ENCODE measurements at places on chromosomes 7 and 10.

- H3K4me1 ChIP-seq: no peaks in the 10 kb centered on the region
- H3K27me3 ChIP-seq: peaks cover 5% of the 10 kb centered on the region
Measured at GRCh38 chr7:137337902-137338301, 5.6 kb downstream of the PTN start.

DNA sequence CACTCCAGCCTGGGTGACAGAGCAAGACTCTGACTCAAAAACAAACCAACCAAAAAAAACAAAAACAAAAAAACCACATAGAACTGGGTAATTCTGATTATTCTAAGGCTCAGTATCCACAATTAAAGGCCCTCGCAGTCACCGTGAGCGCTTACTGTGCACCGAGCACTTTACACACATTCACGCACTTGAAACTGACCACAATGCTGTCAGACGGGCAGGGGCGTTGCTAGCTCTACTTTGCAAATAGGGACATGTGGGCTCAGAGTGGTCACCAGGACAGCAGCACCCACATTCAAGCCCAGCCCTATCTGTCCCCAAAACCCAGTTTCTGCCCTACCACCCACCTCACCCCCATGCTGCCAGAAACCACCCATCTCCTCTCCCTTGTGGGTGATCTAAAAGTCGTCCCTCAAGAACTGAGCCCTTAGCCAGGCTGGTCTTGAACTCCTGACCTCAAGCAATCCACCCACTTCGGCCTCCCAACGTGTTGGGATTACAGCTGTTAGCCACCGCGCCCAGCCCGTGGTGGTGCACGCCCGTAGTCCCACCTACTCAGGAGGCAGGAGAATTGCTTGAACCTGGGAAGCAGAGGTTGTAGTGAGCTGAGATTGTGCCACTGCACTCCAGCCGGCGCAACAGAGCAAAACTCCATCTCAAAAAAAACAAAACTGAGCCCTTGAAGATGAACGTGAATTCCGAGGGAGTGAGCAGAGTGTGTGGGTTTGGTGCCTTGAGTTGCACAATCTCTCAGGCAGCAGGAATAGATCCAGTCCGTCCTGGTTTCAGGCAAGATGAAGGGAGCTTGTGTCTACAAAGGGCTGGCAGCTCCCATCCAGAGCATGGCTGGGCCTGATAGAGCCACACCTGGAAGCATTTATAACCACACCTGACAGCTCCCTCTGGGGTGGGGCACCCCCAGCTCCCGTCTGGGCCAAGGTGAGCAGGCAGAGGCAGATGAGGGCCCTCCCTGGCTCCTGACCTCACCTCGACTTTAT lies 5.4 kb upstream of the HSPB1 start:
- no peaks in the 10 kb centered on the region for H3K27me3 ChIP-seq
- H3K36me3 ChIP-seq: no peaks in the 10 kb centered on the region
- H3K4me3 ChIP-seq: no peak overlapping the region
- DNase-seq: peak; percentile 90
- peaks cover 75% of the 10 kb centered on the region for H3K4me1 ChIP-seq

- H3K36me3 ChIP-seq: no peaks in the 10 kb centered on the region
- peaks cover 96% of the 10 kb centered on the region for H3K27me3 ChIP-seq
- H3K4me3 ChIP-seq: no peak overlapping the region
- DNase-seq: no peak
Measured at GRCh38 chr7:25313526-25313925, 85.2 kb upstream of the NPVF start.

- peak overlapping the region; percentile 25 for H3K27ac ChIP-seq
- H3K27me3 ChIP-seq: no peaks in the 10 kb centered on the region
- H3K4me3 ChIP-seq: no peak overlapping the region
- H3K4me1 ChIP-seq: peaks cover 14% of the 10 kb centered on the region
- DNase-seq: peak; percentile 59
Measured at GRCh38 chr7:134649226-134649775, 2.6 kb downstream of the BPGM start.

DNA sequence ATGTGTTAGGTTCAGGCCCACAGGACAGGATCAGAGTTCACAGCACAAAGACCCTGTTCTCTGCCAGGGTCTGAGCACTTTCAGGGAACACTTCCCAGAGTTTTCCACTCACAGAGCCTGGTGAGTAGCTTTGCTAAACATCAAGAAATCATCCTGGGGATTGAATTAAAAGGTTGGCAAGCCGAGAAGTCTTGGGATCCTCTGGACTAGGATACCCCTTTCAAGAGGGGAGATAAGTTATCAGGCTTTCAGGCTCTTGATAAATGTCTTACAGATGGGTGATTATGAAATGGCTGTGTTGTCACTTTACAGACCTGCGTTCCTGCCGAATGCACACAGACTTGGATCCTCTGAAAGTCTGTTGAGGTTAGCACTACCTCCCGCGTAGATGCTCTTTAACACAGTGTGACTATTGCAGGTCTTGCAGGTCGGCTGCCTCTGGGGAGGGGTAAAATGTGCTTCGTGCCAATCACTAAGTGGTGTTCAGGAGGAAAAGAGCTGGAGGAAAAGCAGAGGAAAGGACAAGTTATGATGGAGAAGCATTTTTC lies 473.5 kb upstream of the AKR1E2 start:
- peaks cover 18% of the 10 kb centered on the region for H3K4me1 ChIP-seq
- no peak overlapping the region for H3K27ac ChIP-seq
- H3K4me3 ChIP-seq: no peak overlapping the region
- H3K36me3 ChIP-seq: no peaks in the 10 kb centered on the region
- no peak for DNase-seq
- H3K27me3 ChIP-seq: no peaks in the 10 kb centered on the region

DNA sequence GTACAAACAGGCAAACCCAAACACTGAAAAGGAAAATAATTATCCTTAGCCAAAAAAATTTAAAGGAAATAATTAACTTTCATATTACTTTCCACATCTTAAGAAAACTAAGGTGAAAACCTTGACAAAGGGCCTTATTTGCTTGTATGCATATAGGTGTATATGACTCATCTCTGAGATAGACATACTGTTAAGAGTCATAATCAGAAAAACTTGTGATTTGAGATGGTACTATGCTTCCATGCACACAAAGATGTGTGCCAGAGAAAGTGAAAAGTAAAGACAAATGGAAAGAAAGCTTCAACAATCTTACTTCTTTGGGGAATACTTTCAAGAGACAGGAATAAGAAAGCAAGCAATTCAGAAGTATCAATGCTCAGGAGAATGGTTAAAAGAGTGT lies 3.3 kb upstream of the CACNA2D1 start:
- no peak overlapping the region for H3K27ac ChIP-seq
- H3K4me1 ChIP-seq: peaks cover 12% of the 10 kb centered on the region
- no peaks in the 10 kb centered on the region for H3K27me3 ChIP-seq
- no peak for DNase-seq

- no peaks in the 10 kb centered on the region for H3K36me3 ChIP-seq
- no peak overlapping the region for H3K27ac ChIP-seq
- no peaks in the 10 kb centered on the region for H3K4me1 ChIP-seq
- H3K27me3 ChIP-seq: peaks cover 85% of the 10 kb centered on the region
- DNase-seq: no peak
Measured at GRCh38 chr7:100957832-100958421, 8.6 kb downstream of the MUC3A start.

GRCh38 chr10:55183993-55184392 lies 383.0 kb upstream of the PCDH15 start:
- H3K4me3 ChIP-seq: no peak overlapping the region
- H3K27me3 ChIP-seq: no peaks in the 10 kb centered on the region
- no peaks in the 10 kb centered on the region for H3K36me3 ChIP-seq
- H3K27ac ChIP-seq: no peak overlapping the region
- no peak for DNase-seq

DNA sequence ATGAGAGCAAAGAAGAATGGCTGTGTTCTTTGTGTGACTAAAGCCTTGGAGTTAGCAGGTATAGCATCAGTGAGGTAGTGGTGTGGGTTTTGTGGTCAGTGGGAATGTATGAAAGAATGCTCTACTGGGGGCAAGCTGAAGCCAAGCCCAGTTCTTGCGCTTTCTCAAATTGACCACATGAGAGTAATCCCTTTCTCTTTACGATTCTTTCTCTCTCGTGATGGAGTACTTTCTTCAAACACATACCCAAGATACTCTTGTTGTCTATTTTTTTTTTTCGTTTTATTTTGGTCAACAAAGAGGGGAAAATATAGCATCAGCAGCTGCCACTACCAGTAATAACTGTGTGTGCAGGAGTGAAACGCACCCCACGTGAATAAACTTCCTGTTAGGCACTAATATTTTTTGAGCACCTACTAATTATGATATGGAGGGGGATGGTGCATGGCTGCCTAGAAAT lies 8.4 kb upstream of the PANK1 start:
- no peak for DNase-seq
- no peaks in the 10 kb centered on the region for H3K27me3 ChIP-seq
- H3K36me3 ChIP-seq: no peaks in the 10 kb centered on the region
- H3K27ac ChIP-seq: no peak overlapping the region
- no peaks in the 10 kb centered on the region for H3K4me1 ChIP-seq

DNA sequence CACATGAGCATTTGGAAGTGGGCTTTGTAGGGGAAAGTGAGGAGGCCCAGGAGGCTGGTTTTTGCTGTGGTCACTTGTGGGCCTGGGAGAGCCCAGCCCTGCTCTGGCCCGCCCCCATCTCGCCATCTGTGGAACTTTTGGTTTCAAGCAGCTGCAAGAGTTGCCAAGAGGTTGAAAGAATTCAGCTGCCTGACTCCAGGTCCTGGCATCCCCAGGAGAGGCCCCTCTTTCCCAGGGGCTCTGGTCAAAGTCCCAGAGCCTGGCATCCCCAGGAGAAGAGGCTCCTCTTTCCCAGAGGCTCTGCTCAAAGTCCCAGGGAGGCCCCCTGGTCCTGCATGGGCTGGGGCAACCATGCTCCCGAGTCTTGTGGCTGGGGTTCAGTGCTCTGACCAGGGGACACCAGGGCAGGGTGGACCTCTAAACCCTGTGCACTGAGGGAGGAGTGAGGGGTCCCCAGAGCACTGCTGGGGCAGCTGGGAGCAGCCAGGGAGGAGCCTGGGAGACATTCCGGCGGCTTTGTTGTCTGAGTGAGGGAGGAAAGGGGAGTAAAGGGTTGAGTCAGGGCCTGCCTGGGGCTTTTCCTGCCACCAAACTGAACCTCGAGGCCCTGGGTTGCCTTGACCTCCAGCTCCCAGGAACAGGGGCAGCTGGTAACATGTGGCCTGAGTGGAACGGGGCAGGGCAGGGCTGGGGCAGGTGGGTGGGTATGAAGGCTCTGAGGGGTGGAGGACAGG lies 27.7 kb upstream of the CSGALNACT2 start:
- no peak for DNase-seq
- H3K27me3 ChIP-seq: no peaks in the 10 kb centered on the region
- no peaks in the 10 kb centered on the region for H3K36me3 ChIP-seq
- H3K4me1 ChIP-seq: peaks cover 8% of the 10 kb centered on the region
- H3K4me3 ChIP-seq: no peak overlapping the region

DNA sequence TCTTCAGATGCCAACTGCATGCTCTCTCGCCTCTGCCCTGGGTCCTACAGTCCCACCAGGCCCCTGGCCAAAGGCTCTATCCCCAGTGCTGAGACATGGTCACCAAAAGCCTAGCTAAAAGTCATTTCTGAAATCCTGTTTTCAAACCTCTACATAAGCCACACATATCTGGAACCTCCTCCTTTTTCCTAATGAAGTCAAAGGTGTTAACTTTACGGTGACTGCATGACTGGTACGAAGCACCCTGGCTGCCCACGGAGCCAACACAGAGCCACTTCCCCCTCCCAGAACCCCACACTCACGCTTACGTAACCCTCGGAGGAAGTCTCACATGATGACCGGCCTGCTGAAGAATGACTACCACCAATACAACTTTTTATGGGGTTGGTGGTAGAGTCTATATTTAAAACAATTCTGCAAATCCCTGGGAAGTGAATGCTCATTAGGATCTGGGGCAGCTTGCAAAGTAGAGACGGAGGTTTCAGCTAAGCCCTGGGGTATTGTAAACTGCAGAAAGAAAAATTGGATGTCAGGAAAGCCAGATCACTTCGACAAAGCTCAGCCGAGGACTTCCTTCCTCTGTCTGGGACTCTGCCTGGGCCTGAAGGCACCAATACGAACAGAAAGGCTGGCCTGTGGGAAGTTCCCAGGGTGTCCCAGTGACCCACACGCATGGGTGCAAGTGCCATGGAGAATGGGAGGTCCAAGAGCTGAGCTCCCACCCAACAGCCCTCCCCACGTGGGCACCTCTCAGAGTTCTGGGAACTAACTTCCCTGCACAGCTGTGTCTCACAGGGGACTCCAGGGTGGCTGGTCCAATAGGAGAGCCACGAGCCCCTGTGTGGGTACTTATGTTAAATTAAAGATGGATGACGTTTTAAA lies 50.7 kb downstream of the PDGFA start:
- no peak overlapping the region for H3K27ac ChIP-seq
- no peak overlapping the region for H3K4me3 ChIP-seq
- no peaks in the 10 kb centered on the region for H3K4me1 ChIP-seq
- H3K36me3 ChIP-seq: no peaks in the 10 kb centered on the region

DNA sequence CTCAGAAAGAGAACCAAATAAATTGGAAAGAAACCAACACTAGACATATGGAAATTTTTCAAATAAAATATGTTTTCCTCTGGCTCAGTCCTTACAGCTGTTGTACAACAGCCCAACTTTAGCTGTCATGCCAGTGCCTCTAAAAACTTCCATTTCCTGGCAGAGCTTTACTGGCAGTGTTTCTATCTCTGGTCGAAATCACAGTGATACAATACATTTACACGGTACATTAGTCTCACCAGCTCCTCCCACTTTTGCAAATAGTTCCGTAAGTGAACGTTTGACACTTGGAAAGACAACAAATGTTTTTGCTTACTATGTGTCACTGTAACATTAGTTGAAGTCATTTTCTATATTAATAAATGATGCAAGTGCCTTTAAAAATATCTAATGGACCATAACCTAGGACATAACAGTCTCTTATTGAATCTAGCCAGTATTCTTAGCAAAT lies 29.8 kb downstream of the BCAP29 start:
- H3K27me3 ChIP-seq: no peaks in the 10 kb centered on the region
- H3K27ac ChIP-seq: no peak overlapping the region
- H3K4me3 ChIP-seq: no peak overlapping the region
- H3K4me1 ChIP-seq: peaks cover 23% of the 10 kb centered on the region

DNA sequence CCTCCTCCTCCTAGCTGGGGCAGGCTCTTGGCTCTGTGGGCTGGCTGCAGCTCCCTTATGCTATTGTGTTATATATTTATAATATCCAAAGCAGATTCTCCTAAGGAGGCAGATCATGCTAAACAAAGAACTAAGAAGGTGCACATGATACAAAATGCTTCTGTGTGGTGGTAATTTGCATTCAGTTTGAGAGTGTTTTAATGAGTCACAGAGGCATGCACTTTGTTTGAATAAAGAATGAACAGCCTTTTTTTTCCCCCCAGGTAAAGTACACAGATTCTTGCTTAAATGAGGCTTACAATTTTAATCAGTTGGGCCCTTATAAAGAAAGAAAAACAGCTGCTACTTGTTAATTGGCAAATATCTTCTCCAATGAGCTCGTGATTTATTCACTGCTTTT lies 95.0 kb downstream of the FANK1 start:
- no peak overlapping the region for H3K27ac ChIP-seq
- H3K36me3 ChIP-seq: no peaks in the 10 kb centered on the region
- no peaks in the 10 kb centered on the region for H3K27me3 ChIP-seq
- no peaks in the 10 kb centered on the region for H3K4me1 ChIP-seq

- no peak for DNase-seq
- H3K4me3 ChIP-seq: no peak overlapping the region
- H3K27ac ChIP-seq: no peak overlapping the region
- 0 out of 2 replicates have a peak, but pooled peaks cover 4% of the 10 kb centered on the region for H3K27me3 ChIP-seq
- H3K4me1 ChIP-seq: no peaks in the 10 kb centered on the region
Measured at GRCh38 chr7:41870461-41871138, 167.7 kb upstream of the INHBA start.

GRCh38 chr10:72593963-72594362 lies 31.9 kb downstream of the MICU1 start:
- no peaks in the 10 kb centered on the region for H3K36me3 ChIP-seq
- no peak overlapping the region for H3K27ac ChIP-seq
- DNase-seq: no peak
- no peak overlapping the region for H3K4me3 ChIP-seq
